CD4-positive, alpha-beta T cell (primary cell): ENCODE measurements at places on chromosomes 3 and 15. TPM values are rescaled to one million over a fixed set of nuclear protein-coding genes. Genes with fewer than 3 reads are reported as not detected.

ACTRT3 gene
- not detected for total RNA-seq

EPHB3 gene
- 0.22 TPM for total RNA-seq

CD86 gene
- total RNA-seq: 1.4 TPM

FBXO40 gene
- total RNA-seq: not detected

NMNAT3 gene
- 1.5 TPM for total RNA-seq

FETUB gene
- total RNA-seq: not detected

FANCD2OS gene
- not detected for total RNA-seq

CALML4 gene
- 2.0 TPM for total RNA-seq

AQP9 gene
- 0.31 TPM for total RNA-seq
